Stimulated activated CD8-positive, alpha-beta memory T cell treated with anti-CD3 and anti-CD28 coated beads, Interleukin-7, amount 100 ng/mL, for 48 hours (primary cell): ENCODE measurements at places on chromosomes 5 and 9.

DNA sequence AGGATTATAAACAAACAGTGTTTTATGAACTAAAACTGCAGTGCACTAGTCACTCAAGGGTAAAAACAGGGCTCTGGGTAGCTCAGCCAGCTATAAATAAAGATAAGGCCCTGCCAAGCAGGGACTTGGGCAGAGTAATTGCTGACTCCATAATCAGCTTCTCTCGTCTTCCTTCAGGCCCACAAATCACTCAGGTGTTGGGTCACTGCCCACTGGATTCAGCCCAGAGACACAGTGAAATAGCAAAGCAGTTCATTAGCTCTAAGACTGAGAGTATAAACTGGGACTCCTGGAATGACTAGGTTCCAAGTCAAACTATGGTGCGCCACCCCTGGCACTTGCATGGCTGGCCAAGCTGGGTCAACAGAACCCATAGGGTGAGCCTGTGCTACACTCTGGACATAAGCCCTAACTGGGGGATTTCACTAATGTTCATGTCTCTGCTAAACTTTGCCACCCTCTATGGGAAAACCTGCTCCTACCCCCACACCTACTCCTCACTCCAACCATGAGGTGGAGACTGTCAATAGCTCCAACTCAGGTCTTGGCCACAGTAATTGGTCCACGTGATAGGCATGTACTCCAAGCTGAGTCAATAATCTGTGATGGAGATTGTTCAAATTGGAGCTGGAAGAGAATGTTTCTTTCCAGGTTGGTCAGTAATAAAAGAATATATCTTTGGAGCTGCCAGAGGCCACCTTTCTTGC is 158.5 kb downstream of the SLIT3 start:
- no peak for DNase-seq

DNA sequence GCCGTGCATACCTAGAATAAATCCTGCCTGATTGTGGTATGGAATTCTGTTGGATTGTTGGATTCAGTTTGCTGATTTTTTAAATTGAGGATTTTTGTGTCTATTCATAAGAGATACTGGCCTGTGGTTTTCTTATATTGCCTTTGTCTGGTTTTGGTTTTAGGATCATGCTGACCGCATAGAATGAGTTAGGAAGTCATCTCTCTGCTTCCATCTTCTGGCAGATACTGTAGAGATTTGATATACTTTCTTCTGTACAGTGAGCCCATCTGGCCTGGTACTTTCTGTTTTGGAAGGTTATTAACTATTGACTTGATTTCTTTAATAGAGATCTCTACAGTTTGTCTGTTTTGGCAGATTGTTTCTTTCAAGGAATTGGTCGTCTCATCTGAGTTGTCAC is 14.7 kb downstream of the CEP72 start:
- DNase-seq: no peak

DNA sequence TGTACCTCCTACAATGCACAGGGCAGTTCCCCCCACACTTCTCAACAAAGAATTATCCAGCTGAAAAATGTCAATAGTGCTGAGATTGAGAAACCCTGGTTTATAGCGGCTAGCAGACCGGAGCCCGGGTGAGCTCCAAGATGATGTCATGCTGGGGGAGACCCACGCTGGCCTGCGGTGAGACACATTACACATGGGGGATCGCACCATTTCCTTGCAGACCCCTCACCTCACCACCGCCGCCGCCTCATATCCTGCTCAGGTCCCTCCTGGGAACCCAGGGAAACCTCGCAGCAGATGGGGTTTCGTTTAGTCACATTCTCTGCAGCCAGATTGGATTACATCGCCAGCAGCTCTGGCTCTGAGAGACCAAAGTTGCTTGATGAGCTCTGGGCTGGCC is 14.7 kb upstream of the TNC start:
- DNase-seq: no peak

DNA sequence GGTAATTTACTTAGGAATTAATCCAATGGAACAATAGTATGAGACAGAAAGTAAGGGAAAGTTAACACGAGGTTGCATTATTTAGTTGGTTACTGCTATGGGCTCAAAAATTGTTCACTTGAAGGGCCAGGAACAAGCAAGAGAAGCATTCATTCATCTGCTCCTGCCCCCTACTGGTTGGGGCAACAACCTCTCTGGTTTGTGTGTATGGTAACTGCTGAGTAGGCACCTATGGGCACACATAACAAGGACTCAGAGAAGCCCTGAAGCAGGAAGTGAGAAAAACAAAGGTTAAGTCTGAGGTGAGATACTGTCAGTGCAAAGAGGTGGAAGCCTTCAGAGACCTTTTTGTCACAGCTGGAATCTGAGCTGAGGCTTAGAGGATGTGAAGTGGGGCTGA is 34.4 kb upstream of the RANBP6 start:
- no peak for DNase-seq

GRCh38 chr5:57895766-57896165 is 413.2 kb upstream of the ACTBL2 start:
- no peak for DNase-seq

GRCh38 chr9:18256568-18256967 is 217.4 kb upstream of the ADAMTSL1 start:
- no peak for DNase-seq
